Left colon (tissue), 2 donors: ENCODE measurements at places on chromosomes 5 and 9. TPM values are rescaled to one million over a fixed set of nuclear protein-coding genes. Genes with fewer than 3 reads are reported as not detected.

The CDH18 gene
- total RNA-seq = not detected

The GFI1B gene
- total RNA-seq = 0.89 TPM

DNA sequence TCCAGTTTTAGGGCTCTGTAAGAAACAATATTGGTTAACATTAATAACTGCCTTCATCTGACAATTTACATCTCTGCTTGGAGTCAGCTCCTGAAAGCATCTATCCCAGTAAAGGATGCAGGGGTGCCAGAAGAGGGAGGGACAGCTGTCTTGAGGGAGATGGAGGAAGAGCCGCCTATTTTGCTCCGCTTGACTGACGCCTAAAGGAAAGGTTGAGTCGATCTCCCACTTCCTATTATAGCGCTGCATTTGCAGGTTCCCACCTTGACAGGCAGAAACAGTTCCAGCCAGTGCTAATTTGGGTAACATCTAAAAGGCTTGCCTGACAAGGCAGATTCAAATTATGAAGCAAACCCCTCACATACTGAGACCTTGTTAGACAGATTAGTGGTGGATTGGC, 374.6 kb downstream of the SPATA31D1 start:
- DNase-seq = no peak

GRCh38 chr9:37983381-37984067, 79.6 kb upstream of the SLC25A51 start:
- peak; percentile 18 for DNase-seq
